ENCODE measurements at places on chromosomes 7 and 10. TPM values are rescaled to one million over a fixed set of nuclear protein-coding genes. Genes with fewer than 3 reads are reported as not detected.

DNA sequence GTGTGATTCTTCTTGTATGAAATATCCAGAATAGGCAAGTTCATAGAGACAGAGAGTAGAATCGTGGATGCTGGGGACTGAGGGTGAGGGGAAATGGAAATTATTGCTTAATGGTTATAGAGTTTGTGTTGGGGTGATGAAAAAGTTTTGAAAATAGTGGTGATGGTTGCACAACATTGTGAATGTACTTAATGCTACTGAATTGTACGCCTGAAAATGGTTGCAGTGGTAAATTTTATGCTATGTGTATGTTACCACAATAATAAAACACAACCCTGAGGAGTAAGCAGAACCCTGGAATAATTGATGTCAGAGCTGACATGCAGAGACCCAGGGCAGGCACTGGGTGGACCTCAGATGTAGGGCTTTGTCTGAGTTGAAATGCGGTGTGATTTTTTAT, 57.6 kb downstream of the TACR2 start:
- no peaks in the 10 kb centered on the region for H3K27me3 ChIP-seq
- peaks cover 53% of the 10 kb centered on the region for H3K4me1 ChIP-seq
- peak; percentile 73 for DNase-seq
- H3K4me3 ChIP-seq = no peak overlapping the region

DNA sequence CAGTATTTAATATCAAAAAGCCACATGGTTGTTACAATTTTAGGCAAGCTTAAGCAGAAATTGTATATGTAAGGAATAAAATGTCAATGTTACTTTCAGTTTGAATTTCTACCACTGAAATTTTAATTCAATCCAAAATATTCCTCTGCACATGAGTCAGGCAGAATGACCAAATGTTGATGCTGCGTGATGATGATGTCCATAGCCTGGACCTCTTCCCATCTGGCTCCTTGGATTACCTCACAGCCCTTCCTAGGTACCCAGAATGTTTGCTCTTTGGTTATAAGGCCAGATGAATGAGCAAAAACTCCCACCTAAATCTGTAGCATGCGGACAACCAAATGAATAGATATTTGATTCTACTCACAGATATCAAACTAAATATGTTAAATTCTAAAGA, 258.3 kb upstream of the IMMP2L start:
- H3K36me3 ChIP-seq = peaks cover 10% of the 10 kb centered on the region
- no peaks in the 10 kb centered on the region for H3K27me3 ChIP-seq
- no peak overlapping the region for H3K27ac ChIP-seq
- no peak for DNase-seq
- H3K4me1 ChIP-seq = no peaks in the 10 kb centered on the region
- H3K4me3 ChIP-seq = no peak overlapping the region

GRCh38 chr7:137871170-137871915, 24.6 kb upstream of the DGKI start:
- no peaks in the 10 kb centered on the region for H3K27me3 ChIP-seq
- H3K36me3 ChIP-seq = peaks cover 39% of the 10 kb centered on the region
- DNase-seq = no peak
- no peaks in the 10 kb centered on the region for H3K4me1 ChIP-seq

DNA sequence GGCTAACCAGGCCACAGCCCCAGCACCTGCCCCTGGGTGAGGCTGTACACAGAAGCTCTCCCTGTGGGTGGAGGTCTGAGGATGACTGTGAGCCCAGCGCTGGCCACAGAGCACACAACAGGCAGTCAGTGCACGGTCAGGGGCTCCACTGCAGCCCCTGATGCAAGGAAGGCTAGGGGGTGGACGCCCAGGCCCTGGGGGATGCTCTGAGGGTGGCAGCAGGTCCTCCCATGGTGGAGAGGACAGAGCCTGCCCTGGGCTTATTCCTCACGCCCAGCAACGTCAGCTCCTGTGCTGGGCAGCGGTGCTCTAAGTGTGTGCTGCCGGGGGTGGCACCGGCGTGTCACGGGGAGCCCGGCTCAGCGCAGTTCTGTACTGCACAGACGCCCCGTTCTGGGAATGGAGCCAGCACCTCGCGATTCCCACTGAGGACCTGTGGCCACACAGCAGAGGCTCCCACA, 223.2 kb downstream of the MAD1L1 start:
- H3K27ac ChIP-seq = no peak overlapping the region
- no peak for DNase-seq
- H3K4me1 ChIP-seq = no peaks in the 10 kb centered on the region
- H3K27me3 ChIP-seq = no peaks in the 10 kb centered on the region
- no peak overlapping the region for H3K4me3 ChIP-seq

- H3K4me1 ChIP-seq = no peaks in the 10 kb centered on the region
- no peak overlapping the region for H3K4me3 ChIP-seq
- peak; percentile 53 for DNase-seq
Observed at GRCh38 chr10:119246862-119247549, 39.6 kb downstream of the GRK5 start.

DNA sequence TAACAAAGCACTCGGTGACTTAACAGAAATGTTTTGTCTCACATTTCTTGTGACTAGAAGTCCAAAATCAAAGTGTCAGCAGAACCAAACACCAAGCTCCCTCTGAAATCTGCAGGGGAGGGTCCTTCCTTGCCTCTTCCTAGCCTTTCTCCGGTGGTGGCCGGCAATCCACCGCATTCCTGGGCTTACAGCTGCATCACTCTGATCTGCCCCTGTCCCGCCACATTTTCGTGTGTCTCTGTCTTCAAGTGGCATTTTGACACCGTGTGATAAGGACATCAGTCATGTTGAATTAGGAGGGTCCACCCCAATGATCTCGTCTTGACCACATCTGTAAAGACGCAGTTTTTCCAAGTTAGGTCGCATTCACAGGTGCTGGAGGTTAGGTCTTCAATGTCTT, 30.5 kb upstream of the TOMM7 start:
- no peak for DNase-seq
- peak overlapping the region; percentile 90 for H3K4me3 ChIP-seq

DNA sequence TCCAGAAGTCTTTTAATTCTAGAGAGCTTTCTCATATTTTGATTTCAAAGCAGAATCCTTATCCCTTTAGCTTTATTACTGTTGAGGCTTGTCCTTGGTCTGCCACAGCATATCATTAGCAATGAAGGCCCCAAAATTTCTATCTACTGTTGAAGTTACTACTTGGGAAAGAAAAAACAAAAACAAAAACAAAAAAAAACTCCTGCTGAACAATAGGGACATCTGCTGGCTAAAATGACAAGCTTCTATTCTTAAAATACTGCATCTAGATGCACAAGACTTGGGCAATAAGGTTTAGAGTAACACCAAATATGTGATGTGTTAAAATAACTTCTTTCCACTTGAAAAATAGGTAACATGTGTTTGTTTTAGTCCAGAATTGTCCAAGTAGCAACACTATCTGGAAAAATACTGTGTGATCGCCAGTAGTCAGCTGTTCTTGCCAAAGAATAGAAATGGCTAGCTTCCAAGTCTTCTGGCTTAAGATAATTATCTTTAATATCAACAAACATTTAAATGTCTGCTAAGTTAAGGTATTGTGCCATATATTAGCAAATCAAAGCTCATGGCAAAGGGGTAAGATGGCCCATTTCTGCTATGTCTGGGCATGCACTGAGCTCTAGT, 3.8 kb upstream of the DMTF1 start:
- H3K4me3 ChIP-seq = no peak overlapping the region
- no peak overlapping the region for H3K27ac ChIP-seq
- peaks cover 7% of the 10 kb centered on the region for H3K4me1 ChIP-seq
- H3K27me3 ChIP-seq = no peaks in the 10 kb centered on the region
- peaks cover 7% of the 10 kb centered on the region for H3K36me3 ChIP-seq
- peak; percentile 30 for DNase-seq

GRCh38 chr10:48399551-48399950, 93.1 kb downstream of the MAPK8 start:
- no peak for DNase-seq
- no peak overlapping the region for H3K4me3 ChIP-seq
- H3K27ac ChIP-seq = peak overlapping the region; percentile 57
- no peaks in the 10 kb centered on the region for H3K36me3 ChIP-seq
- H3K27me3 ChIP-seq = no peaks in the 10 kb centered on the region

DNA sequence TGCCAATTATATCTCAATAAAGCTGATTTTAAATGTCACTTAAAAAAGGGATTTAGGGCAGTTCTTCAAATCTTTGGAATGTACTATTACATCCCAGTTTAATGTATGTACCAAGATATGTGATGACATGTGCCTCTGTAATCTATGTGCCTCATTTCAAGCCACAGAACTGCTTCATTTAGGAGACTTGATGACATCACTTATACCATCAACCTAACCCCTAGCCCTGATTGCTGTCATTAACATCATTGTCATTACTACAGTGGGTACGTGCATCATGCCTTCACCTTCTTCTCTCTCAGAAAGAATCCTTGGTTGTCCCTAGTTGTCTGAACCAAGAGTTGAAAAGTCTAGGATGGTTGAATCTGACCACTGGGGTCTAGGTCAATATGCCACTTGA, 134.3 kb upstream of the RAB11FIP2 start:
- H3K27ac ChIP-seq = no peak overlapping the region
- H3K4me1 ChIP-seq = no peaks in the 10 kb centered on the region
- peaks cover 7% of the 10 kb centered on the region for H3K27me3 ChIP-seq
- no peak overlapping the region for H3K4me3 ChIP-seq
- DNase-seq = no peak

DNA sequence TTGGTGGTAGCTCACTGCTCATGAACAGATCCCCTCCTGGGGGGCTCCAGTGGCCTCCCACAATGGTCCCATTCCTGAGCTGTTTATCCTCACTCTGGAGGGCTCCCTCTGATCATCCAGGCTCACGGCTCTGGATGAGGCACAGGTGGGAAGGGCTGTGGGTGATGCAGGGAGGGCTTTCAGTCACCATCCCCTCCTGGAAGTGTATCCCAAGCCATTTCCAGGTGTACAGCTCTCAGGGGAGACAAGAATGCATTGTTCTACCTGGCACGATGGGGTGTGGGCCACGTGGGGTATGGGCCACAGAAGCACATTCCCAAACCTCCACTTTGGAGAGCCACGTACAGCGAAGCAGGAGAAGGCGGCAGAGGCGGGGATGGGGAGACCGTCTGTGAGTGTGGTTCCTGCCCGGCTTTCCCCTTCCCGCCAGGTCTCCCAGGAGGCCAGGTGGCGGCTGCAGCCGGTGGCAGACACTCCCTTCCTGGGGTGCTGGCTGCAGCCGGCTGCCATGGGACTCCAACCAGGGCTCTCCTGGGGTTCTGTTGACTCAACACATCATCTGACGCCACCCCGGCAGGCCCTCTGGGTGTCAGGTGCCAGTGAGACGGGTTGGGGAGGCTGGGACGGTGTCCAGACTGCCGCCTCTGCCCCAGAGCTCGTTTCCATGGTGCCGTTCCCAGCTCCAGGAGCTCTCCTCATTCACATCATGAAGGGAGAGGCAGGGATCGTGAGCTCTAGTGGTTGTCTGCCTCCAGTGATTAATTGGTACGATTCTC, 169.7 kb upstream of the RHEB start:
- no peaks in the 10 kb centered on the region for H3K27me3 ChIP-seq
- no peaks in the 10 kb centered on the region for H3K36me3 ChIP-seq
- peak overlapping the region; percentile 5 for H3K4me3 ChIP-seq
- peak overlapping the region; percentile 99 for H3K27ac ChIP-seq
- peaks cover 41% of the 10 kb centered on the region for H3K4me1 ChIP-seq

DNA sequence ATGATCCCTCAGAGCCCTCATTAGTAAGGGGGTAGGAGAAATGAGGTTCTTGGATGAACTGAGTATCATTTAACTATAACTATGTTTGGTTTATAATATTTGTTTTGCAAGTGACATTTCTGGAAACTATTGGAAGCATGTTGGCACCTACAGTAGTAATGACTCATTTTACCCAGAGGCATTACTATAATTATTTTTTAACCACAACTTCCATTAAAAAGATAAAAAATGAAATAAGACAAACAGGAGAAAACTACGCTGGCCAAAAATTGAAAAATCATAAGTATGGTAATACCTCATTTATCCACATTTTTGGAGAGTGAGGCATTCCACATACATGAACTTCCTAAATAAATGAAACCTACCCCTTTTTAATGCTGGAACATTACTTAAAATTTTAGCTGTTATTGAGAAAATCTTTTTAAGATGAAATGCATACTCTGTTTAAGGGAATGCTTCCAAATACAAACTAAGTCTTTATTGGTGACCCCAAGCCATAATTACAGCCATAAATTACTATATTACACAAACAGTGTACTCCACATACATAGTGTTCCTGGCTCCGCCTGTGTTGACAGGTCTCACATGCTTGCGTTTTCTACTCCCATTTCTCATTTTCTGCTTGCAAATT, 84.6 kb upstream of the CAPZA2 start:
- H3K4me3 ChIP-seq = no peak overlapping the region
- H3K36me3 ChIP-seq = peaks cover 70% of the 10 kb centered on the region
- H3K27ac ChIP-seq = peak overlapping the region; percentile 19
- no peak for DNase-seq

DNA sequence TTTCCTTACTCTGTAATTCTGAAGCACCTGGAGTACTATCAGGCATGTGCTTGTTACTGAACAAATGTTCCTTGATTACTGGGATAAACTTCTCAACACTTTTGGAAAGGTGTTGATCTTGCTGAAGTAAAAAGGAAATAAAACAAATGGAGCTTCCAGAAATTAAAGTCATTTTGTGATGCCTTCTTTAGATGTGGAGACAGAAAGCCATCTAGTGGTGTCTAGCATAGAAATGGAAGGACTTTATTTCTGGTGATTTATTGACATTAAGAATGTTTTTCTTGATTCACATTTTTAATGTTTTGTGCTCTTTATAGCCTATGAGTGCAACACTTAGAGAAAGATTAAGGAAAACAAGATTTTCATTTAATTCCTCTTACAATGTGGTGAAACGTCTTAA, 1.4 kb downstream of the SFR1 start:
- H3K36me3 ChIP-seq = peaks cover 18% of the 10 kb centered on the region
- peaks cover 28% of the 10 kb centered on the region for H3K4me1 ChIP-seq

DNA sequence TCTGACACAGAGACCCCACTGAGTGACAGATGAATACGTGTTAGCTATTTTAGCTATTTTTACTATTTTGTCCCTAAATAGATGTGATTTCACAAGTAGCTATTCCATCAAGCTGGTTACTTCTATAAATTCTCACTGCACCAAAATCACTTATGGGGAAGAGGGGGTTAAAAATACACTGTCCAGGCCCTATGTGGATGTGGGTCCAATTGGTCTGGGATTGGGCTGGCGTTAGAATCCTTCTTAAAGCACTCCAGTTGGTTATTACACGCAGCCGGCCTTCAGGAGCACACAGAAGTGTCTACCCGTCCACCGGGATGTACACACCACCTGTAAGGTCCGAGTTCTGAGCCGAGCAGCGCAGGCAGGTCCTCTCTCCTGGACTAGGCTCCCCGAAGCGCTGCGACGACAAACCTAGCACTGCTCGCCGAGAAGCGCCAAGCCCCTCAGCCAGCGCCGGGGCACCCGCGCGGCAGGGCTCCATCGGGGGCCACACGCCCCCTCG, 222.3 kb upstream of the MKLN1 start:
- H3K4me3 ChIP-seq = peak overlapping the region; percentile 75
- H3K27me3 ChIP-seq = no peaks in the 10 kb centered on the region
- DNase-seq = peak; percentile 28
- peak overlapping the region; percentile 28 for H3K27ac ChIP-seq

The CCDC136 gene
- total RNA-seq = 3.5 TPM

The CTNNA3 gene
- not detected for total RNA-seq

The FAM241B gene
- total RNA-seq = 7.5 TPM

The NKX1-2 gene
- 0.35 TPM for total RNA-seq

The MSMB gene
- total RNA-seq = not detected

The C7orf33 gene
- not detected for total RNA-seq

The PALD1 gene
- 0.12 TPM for total RNA-seq
